ENCODE measurements at places on chromosomes 6 and 20.

DNA sequence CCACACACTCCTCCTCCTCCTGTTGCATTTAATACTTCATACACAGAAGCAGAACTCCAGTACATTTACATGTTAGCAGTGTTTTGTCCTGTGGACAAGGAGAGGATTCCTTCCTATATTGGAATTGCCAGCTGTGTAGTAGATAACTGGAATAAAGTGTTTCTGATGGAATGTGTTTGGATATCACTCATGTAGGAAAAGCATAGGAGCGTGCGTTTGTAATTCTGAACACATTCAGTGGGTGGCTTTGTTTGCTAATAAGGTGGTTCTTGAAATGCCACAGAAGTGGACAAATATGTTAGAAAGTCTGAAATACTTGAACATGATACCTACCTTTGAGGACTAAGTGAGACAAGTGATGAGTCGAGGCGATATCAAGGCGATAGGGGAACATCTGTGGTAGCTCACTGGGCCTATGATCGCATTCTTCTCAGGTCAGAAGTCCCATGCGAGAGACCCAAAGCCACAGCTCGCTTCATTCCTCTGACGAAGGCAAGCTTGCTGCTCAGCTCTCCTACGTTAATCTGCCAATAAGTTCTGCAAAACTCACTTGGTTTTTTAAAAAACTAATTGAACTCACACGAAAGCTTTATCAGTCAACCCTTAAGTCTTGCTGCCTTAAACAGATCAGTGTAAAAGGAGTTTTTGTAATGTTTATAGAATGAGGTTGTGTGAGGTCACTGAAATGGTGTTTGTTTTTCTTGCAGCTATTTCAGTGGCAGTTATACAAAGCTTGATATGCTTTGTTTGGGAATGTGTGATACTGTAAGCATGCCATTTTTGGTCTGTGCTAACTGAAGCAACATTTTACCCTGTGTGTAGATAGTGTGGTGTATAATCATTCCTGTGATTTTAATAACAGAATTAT, 159.9 kb downstream of the SOX4 start:
- no peak for DNase-seq

- no peak for DNase-seq
Measured at GRCh38 chr6:29201966-29202365, 31.3 kb downstream of the OR2J2 start.

DNA sequence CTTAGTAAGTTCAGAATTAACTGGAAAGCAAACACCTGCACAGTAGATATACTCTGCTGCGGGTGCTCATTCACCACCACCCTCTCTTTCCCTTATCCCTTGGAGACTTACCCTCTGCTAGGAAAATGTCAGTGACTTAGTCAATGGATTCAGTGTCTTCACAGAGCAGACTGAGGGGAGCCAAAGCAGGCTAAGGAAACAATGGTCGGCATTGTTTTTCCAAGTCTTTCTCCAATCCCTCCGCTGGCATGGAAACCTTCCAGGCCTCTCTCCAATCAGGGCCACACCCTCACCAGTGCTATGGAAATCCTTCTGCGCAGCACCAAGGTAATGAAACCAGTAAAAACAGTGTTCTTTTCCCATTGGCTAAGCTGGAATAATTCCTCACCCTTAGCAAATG, 531.2 kb downstream of the TFAP2B start:
- DNase-seq: no peak

- no peak for DNase-seq
Measured at GRCh38 chr6:84549917-84550316, 214.5 kb downstream of the TBX18 start.

DNA sequence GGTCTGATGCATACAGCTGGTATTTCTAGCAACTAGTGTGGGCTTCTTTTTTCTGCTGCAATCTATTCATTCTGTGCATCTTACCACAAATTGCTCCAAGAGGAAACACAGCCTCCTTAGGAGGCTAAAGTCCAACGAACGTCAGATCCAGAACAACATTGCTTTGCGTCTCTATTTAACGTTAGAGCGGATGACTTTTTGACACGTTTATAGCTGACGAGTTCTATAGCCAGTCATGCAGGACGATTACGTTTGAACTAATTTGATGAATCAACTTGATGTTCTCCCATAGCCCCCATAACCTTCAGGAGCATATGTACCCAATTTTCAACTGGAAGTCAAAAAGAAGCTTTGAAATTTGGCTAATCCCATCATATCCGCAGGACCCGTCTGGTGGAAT, 59.9 kb downstream of the TSHZ2 start:
- no peak for DNase-seq

All from fibroblast of the conjunctiva (primary cell).